ENCODE measurements at places on chromosomes 11 and 22.
A peak's percentile ranks its signal among the peaks of the same experiment; 100 is the strongest.

GRCh38 chr11:78957476-78958245 lies 383.0 kb upstream of the NARS2 start:
- DNase-seq, result no peak

- DNase-seq, result no peak
Observed at GRCh38 chr11:128488471-128488870, 98.9 kb downstream of the ETS1 start.

DNA sequence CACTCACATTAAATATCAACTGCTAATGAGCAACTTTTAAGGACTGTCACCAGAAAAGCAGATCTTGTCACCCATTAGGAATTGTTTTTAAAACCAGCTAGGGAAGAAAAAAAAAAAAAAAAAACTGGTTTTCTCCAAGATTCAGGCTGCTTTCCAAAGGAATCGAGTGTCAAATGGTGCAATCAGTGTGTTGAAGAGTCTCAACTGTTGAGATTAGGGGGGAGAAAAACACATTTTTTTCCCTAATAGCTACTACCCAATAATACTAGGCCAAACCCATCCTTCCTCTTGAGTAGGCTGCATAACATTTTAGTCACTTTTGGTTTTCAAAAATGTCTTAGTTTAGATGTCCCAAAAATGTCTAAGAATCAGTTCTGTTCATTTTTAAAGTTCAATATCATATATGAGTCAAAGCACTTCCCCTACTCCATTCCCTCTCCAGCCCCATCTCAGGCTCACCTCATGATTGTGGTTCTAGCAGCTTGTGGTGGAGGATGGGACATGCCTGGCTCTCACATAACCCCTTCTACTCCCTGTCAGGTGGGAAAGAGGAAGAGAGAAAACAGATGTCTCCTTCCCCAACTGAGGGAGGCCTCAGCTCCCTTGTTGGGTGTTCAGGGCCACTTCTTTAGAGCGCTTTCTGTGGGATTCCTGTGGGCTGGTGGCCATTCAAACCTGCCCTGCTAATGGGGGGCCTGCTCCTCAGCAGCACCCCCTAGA lies 193.6 kb downstream of the CWF19L2 start:
- no peak for DNase-seq

DNA sequence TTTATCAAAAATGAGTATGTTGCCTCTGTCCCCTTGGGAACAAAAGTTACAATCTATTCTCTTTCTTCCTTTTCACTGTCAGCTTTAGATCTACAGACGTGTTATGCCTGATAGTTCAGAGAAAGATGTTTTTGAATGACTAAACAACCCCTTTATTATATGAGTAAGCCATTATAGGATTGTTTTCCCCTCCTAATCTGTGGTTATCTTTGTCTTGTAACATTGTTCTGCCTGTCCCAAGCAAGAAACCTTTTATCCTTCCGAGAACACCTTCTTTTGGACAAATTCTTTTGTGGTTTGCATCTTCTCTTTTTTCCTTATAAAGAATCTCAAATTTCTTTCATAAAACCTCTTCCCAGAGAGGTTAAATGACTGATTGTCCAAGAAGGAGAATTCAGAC lies 208.4 kb downstream of the DDX10 start:
- DNase-seq, result no peak

DNA sequence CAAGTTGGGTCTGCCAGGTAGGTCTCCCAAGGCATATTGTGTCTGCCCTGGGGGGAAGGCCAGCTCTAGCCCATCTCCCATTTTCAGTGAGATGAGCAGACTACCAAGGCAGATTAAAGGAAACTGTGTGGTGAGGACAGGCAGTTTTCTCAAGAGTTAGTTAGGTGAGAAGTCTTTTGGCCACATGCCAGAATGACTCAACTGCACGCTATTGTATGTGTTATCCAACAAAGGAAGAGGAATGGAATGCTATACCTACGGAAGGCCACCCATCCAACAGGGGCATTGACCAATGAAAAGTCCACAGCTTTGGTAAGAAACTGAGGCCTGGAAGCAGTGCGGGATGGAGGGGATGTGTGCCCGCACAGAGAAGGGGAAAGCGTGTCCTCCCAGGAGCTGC lies 941.7 kb downstream of the NTM start:
- DNase-seq, result no peak

DNA sequence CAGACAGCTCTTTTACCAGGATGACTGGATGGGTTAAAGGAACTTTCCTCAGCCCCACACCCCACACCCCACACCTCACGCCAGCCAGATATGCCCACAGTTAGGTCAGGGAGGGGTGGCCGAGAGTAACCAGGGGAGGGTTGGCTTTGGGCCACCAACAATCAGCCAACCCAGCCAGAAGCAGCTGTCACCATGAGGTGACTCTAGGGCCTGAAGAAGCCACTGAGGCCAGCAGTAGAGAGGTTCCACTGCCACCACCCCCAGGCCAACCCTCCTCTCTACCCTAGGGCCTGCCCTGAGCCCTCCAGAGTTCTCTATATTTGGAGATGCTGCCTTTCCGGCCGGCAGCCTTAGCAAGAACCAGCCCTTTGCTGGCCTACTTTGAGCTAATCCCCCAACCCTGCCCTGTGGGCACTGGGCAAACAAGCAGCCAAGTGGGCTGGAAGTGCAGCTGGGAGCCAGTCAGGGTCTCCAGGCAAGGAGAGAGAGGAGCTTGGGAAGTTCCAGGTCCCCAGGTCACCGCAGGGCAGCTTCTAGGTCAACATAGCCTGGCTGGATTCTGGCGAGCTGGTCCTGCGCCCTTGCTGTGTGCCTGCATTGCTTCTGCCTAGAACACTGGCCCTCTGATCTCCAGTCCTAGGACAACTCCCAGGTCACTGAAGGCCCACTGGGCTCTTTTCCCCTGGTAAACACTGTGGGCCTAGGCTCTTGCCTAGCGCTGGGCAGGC lies 12.0 kb upstream of the SYT8 start:
- no peak for DNase-seq

GRCh38 chr11:134244593-134244992 lies 8.6 kb downstream of the THYN1 start:
- DNase-seq, result peak; percentile 5

DNA sequence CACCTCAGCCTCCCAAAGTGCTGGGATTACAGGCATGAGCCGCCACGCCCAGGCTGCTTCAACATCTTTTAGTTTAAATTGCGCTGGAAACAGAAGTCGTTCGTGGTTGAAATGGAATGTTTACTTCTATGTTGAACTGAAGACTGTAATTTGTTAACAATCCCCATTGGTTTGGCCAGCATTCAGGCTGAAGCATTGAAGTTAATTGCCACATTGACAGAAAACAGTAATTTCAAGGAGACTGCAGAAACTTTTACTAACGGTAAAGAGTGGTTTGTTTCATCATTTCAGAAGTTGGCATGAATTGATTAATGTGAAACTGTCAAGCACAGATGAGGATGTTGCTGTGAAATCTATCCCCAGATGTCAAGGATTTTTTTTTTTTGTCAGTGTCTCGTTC lies 14.2 kb downstream of the AP5B1 start:
- no peak for DNase-seq

DNA sequence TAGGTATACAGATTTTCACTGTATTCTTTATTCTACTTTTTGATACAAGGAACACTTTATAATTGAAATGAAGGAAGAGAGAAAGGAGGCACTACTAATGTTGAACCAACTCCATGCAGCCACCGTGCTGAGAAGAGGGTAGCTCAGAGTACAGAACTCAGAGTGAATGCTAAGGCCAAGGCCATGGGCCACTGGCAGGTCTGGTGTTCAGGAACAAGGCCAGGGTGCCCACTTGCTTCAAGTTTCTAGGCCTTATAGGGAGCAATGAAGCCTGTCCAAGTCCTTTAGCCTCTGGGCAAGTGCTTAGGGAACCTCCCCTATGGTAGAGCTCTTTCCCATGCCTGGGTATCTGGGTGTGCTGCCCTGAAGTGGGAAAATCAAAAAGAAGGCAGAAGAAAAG lies 235.0 kb downstream of the TENM4 start:
- DNase-seq, result no peak

DNA sequence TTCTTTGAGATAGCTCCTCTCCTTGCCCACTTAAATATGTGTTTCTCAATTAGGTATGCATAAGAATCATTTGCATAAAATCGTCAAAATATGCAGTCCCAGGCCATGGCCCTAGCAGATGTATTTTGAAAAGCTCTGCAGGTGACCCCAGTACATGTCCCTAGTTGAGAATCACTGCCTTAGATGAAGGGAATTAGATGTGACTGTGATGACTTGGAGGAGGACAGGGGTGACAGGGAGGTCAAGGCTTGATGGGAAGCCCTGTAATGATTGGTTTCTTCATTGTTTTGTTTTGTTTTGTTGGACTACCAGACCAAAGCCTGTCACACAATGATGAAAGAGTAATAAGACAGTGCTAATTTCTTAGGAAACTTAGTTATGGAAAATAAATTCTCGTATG lies 74.4 kb downstream of the TNRC6B start:
- DNase-seq, result no peak

DNA sequence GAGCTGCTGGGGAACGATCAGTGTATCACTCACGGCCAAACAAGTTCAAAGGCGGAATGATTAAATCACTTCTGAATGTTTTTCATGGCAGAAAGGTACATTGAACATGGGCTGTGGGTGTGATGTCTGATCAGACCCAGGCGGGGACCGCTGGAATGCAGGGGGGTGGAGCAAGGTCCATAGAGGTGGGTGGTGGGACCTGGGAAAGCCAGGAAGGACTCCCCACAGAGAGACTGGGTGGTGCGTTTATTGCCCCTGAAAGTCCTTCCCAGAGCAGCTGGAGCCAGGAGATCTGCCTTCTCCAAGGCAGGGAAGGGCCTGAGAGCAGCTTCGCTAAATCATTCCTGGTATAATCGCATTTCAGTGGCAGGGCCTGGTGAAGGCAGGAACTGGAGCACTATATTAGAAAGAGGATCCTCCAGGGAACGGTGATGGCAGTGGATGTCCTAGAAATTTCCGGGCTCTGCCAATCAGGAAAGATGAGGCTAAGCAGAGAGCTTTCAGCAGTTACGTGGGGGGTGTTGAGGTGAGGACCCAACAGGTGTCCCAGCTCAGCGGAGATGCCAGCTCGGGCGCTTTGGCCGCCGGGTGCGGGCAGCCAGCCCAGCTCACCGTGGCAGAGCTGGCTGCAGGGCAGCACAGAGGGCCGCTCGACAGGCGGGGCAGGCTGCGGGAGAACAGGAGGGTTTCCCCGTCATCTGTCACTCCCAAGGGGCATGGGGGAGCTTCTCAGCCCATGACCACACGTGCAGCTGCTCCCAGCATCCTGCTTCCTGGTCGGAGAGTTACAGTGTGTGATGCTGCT lies 271.7 kb downstream of the CTTN start:
- no peak for DNase-seq

- no peak for DNase-seq
Observed at GRCh38 chr11:36512016-36512415, 1.9 kb upstream of the TRAF6 start.
